MCF 10A (cell line): ENCODE measurements at places on chromosomes 3 and 15.

DNA sequence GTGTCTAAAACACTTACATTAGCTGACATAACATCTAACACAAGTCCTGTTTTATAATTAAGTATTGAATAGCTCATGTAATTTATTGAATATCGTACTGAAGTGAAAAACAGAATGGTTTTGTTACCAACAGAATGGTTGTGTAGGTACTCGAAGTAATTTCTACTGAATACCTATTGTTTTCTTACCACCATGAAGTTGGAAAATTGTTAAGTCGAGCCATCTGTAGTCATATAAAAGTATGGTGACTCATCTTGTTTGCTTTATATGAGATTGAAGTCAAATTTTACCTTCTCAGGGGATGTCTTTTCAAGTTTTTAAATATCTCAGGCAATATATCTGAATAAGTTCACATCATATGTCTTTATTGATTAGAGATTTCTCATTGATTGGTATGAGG is 37.6 kb downstream of the PIAS1 start:
- no peak for DNase-seq

GRCh38 chr3:72816862-72817355 is 31.3 kb downstream of the SHQ1 start:
- no peak for DNase-seq

DNA sequence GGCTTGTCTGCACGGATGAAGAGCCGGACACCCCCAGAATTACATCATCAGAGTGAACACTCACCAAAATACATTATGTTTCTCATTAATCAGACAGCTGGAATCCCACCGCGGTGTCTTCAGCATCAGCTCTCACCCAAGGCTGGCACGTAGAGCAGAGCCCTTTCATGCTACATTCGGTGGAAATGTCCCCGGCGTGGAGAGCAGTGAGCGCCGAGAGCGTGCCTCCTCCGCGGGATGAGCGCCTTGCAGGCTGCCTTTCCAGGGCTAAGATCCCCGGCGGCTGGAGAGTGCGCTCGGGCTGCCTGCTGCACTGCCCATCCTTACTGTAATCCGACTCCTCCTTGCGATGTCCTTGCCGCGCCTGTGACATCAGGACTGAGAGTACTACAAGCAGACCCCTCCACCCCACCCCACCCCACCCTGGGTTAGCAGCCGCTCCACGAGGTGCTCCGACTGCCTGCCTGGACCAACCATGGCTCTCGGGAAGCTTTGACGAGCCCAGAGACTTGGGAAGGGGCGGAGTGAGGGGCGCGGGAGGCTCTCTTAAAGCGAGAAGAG is at the start of gene ZNF385D:
ZNF385D (minus strand) TSS at position 380 of the 561 bp plus-strand sequence; CDS start at position 86, 294 bp downstream.
- peak; percentile 32 for DNase-seq

DNA sequence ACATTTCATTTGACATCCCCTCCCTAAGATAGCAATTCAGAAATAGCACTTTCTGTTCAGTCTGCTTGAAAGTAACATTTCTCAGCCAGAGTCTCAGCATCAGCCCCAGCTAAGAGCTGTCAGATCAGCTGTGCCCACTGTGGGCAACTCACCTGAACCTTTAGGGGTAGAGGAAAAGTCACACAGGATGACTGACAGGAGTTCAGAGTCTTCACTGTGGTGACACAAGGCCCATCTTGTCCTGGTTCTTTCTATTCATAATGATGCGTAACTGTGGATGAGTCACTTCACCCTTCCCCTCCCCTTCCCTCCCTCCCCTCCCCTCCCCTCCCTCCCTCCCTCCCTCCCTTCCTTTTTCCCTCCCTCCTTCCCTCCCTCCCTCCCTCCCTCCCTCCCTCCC is 96.1 kb upstream of the RASGRP1 start:
- DNase-seq, result no peak

- no peak for DNase-seq
Measured at GRCh38 chr3:43211681-43212080, 74.7 kb upstream of the SNRK start.

- no peak for DNase-seq
Measured at GRCh38 chr15:68524753-68525584, 53.8 kb upstream of the CORO2B start.

DNA sequence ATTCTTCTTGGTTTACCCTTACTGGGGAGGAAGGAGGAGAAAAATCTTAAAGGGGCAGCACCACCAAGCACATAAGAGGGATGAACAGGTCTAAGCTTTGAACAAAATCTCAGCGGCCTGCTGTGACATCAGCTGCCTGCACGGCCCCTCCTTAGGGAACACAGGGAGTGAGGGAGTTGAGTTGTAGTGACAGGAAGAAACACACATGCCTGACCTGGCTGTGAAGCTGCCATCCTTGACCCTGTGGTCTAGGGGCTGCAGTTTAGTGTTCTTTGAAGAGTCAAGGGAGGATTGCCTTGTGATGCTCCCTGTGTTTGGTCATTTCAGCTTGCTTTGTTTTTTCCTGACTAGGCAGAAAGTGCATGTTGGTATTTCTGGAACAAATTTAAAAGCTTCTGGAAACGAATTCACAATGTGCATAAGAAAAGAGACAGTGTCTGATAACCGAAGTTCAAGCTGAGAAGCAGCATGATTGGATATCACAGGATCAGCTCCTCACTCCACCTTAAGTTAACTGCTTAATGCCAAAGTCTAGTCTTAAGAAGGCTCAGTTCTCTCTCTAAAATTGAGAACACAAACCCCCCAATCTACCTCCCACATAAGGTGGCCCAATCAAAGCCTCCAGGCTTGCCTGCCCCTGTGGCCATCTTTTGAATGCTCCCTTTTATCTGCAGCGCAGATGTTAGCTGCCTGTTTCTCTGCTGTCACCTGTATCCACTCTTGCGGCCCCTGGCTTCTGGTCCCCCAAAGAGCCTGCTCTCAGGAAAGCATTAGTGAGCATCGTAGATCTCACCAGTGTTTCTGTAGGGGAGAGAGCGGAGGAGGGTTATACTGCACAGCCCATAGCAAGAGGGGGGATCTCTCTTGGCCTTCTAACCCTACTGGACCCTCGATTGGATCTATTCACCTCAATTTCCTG is 82.2 kb downstream of the SCN11A start:
- DNase-seq, result no peak

GRCh38 chr3:43031485-43031884 is 52.4 kb downstream of the GASK1A start:
- peak; percentile 63 for DNase-seq

- DNase-seq, result no peak
Measured at GRCh38 chr15:88637841-88638625, 783 bp upstream of the ISG20 start.

DNA sequence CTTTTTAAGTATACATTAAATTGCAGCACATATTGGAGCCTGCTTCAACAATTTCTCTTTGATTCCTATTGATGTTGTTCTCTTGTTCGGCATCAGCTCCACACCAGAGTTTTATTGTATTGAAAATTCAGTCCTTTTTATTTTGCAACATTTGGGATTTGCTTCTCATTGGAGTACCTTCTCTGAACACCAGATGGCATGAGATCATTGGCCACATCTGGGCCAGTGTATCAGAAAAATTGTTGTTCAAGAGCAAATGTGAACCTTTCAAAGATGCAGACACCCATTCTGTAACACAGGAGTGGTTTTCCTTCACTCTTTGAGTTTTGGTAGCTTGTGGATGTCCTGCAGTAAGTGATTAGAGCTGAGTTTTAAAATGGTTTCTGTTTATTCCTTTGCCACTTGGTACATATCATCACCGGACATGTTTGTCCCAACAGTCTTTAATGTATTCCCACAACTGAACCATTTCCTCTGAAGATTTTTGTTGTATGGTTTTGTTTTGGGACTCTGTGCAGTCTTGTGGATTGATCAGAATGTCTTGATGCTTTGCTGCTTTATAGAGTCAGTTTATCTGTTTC is 96.1 kb downstream of the MCTP2 start:
- peak; percentile 58 for DNase-seq

- no peak for DNase-seq
Measured at GRCh38 chr15:65077981-65078352, 1.4 kb downstream of the KBTBD13 start.

DNA sequence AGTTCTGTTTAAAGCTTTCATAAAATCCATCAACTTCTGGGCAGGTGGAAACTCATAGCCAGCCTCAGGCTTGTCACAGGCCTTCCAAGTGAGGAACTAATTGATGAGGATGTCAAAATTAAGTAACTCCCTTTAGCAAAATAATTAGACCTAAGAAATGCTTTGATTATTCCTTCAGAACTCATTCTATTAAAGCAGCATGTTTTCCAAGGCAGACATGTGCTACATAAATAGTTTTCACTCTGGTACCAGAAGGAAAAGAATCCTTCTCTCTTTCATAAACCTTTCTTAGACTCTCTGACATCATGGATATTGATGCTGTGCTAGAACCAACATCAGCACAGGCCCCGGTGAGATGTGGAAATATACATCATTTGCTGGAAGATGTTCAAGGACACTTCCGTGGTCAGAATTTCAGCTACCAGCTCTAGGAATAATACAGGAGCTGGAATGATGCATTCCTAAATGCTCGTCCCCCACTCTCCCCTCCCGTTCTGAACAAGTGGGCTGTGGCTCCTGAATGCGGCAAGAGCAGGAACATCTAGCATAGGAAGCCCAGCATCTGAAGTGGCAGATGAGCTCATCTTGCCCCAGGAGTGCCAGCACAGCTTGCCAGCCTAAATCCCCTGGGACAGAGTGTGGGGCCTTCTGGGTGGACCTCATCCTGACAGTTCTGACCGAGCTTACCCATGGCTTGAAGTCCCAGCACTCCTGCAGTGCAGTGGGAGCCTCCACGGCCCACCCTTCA is 82.4 kb downstream of the WWTR1 start:
- peak; percentile 93 for DNase-seq

GRCh38 chr3:178437236-178437635 is 99.0 kb upstream of the KCNMB2 start:
- no peak for DNase-seq
